ENCODE measurements at places on chromosomes 11 and 22.

DNA sequence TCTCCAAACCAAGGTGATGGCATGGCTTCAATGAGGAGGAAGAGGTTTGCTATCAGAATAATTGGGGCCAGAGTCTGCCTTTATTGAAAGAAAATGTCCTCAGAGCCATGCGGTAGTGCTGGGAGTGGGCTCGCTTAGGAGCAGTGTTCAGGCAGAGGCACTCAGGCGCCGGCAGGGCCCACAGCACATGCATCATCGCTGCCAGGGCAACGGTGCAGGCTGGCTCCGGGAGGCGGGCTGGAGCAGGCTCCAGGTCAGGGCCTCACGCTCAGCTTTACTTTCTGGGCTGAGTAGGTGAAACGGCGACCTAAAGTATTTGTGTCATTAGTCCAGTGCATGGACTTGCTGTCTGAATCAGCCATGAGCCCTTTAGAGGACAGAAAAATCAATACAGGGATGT is 169.9 kb upstream of the CCDC90B start:
- no peak for DNase-seq

- DNase-seq: no peak
Measured at GRCh38 chr22:45284705-45285262, at the start of gene UPK3A. UPK3A (plus strand) TSS chr22:45284949; CDS start chr22:45285014, 65 bp downstream.

GRCh38 chr22:39428597-39429071 is 28.2 kb upstream of the MGAT3 start:
- DNase-seq: no peak

DNA sequence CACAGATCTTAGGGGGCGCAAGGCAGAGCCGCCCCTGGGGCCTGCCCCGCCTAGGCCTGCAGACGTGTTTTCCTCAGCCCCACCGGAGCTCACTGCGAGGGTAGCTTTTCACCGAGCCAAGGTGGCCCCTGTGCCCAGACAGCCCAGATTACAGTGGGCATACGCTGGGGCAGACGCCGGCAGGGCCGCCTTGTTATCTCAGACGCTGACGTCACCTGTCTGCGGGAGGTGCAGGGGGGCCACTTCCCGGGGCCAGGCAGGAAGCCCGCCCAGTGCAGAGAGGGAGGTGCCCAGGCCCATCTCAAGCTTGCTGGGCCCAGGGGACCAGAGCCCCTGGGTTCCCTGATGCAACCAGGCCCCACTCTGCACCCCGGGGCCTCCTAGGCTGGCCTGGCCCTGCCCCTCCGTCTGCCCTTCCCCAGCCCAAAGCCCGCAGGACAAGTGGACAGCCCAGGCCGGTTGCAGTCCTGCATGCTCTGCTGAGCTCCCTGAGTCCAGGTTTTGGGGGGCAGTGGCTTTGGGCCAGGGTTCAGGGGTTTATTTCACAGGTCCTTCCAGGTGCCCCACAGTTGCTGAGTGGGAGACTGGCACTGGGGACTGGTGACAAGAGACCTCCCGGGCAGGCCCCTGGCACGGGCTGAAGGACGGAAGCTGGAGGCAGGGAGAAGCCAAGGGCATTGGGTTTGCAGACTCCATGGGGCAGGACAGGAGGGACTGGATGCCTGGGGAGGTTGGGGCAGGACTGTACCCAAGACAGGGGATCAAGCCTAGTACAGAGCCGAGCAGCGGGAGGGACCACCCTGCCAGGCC is 38.6 kb downstream of the IGF2 start:
- no peak for DNase-seq

- DNase-seq: no peak
Measured at GRCh38 chr11:72718101-72718501, 34.1 kb downstream of the ARAP1 start.

- DNase-seq: no peak
Measured at GRCh38 chr22:43375951-43376455, 32.8 kb upstream of the SCUBE1 start.

- DNase-seq: no peak
Measured at GRCh38 chr11:106706355-106706754, 311.9 kb downstream of the GUCY1A2 start.

GRCh38 chr22:35611891-35612576 is 5.1 kb downstream of the MB start:
- DNase-seq: peak; percentile 38

- DNase-seq: peak; percentile 14
Measured at GRCh38 chr11:84800755-84801346, 826.3 kb downstream of the DLG2 start.

- DNase-seq: no peak
Measured at GRCh38 chr22:38239101-38239761, 33.6 kb downstream of the TMEM184B start.

- DNase-seq: no peak
Measured at GRCh38 chr11:122778148-122778547, 60.2 kb upstream of the CRTAM start.

- DNase-seq: peak; percentile 28
Measured at GRCh38 chr11:94597896-94598295, 30.7 kb downstream of the PIWIL4 start.

- DNase-seq: no peak
Measured at GRCh38 chr11:47005441-47005840, 68.9 kb downstream of the CSTPP1 start.

- no peak for DNase-seq
Measured at GRCh38 chr11:126823274-126823673, 177.3 kb downstream of the KIRREL3 start.

DNA sequence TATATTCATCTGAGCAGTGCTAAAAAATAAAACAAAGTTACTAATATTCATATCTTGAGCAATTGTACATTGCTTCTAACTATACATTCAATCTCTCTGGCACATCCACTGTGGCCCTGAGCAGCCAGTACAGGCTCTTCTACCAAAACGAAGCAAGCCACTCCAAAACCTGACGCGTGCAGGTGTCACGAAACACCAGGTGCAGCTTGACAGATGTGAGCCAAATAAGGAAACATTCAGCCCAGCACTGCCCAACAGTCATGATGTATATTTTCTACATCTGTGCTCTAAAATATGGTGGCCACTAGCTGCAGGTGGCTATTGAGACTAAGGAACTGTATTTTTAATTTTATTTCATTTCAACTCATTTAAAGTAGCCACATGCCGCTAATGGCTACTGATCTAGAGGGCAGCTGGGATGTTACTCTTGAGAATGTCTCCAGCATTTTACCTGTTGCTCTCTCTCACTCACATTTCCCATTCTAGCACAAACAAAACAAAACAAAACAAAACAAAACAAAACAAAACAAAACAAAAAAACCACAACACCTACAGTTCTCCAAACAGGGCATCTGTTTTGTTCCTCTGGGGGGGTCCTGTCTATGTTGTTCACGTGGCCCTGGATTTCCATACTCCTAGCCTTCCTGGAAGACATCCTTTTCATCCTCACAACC is 77.7 kb downstream of the LARGE1 start:
- DNase-seq: no peak

GRCh38 chr11:32100495-32100894 is 9.6 kb downstream of the RCN1 start:
- no peak for DNase-seq

GRCh38 chr22:38727530-38728451 is 22.0 kb downstream of the GTPBP1 start:
- DNase-seq: no peak

GRCh38 chr11:27420217-27420616 is 52.4 kb downstream of the LGR4 start:
- no peak for DNase-seq

DNA sequence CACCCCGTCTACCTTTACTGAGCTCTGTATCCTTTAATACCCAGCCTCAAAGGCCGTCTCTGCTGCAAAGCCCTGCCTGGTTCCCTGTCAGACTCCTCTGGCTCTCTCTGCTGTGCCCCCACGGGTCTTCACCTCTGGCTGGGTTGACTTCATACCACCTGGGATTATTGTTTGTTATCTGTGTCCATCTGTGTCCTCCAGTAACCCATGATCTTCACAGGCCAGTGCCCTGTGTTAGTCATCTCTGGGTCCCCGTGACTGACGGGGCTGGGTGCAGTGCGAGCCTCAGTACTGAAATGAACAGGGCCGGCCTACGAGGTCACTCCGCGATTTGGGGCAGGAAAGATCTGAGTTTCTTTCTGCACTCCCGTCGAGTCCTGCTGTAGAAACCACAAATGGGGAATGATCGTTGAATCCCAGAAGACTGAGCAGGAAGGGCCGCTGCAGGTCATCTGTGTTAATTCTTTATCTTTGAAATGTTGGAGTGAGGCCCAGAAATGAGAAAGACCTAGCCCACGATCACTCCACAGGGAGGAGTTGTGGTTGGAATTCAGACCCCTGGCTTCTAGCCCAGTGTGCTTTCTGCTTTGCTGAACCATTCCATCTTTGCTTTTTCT is 12.3 kb upstream of the TUB start:
- DNase-seq: no peak

- peak; percentile 97 for DNase-seq
Measured at GRCh38 chr11:71928737-71929443, at the start of gene RNF121. RNF121 (plus strand) TSS chr11:71929046; CDS start chr11:71929062, 16 bp downstream.

- no peak for DNase-seq
Measured at GRCh38 chr11:124791626-124792341, 8.4 kb downstream of the MSANTD2 start.

DNA sequence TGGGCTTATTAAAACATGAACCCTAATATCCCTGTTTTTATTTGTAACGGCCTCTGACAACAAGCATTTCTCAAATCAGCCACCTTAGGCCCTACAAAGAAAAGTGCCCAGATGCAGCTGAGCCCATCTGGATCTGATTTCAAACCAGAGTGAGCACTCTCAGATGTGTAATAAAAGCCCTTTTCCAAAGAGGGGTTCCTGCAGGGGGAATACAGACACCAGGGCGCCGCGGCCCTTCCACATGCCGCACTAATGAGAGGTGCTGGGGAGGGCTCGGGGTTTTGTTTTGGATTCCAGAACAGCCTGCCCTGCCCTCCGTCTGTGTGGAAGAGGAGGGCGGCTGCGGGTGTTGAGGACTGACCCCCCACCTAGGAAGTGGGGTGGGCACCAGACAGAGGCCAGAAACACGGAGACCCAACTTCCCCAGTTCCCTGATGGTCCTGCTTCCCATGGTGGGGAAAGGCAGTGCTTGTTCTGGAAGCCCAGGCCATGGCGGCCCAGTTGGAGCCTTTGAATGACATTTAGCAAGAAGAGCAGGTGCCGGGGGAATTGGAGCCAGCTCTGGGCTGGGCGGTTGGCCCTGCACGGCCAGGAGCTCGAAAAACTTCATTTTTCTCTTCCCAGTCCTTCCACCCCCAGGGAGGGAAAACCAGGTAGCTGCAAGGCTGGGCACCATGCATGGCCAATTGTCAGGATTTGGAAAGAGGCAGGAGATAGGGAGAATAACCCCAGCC is 63.7 kb downstream of the MACROD1 start:
- no peak for DNase-seq

DNA sequence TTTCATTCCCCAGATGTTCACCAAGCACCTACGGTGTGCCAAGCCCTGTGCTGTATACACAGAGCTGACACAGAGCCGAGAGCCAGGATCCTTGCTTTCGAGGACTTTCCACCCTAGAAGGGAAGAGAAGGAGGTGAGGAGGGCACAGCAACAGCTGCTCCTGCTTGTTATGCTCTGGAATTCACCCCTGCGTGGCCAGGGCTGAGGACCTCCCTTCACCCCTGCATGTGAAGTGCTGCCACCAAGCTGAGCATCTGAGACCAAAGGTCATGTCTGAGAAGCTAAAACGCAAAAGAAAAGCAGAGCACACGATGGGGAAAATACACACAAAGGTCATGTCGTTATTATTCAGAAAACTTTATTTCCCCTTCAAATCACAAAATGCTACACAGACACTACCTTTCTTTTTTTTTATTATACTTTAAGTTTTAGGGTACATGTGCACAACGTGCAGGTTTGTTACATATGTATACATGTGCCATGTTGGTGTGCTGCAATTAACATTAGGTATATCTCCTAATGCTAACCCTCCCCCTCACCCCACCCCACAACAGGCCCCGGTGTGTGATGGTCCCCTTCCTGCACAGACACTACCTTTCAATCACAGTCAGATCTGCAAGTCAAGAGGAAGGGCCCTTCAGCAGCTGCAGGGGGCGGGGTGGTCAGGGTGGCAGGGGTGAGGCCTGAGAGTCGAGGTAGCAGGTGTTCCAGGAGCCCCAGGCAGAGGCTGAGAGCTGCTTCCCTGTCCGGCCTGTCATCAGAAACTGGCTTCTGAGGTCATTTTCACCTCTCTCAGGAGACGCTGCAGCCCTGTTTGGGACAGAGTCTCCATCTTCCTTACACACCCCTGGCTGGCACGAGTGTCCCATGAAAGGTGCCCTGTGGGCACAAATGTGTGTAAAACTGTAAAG is 40.1 kb upstream of the PRR5 start:
- DNase-seq: no peak

- DNase-seq: no peak
Measured at GRCh38 chr22:25602916-25603315, 38.4 kb downstream of the GRK3 start.

- DNase-seq: no peak
Measured at GRCh38 chr11:135074397-135074998, 662.5 kb upstream of the B3GAT1 start.

DNA sequence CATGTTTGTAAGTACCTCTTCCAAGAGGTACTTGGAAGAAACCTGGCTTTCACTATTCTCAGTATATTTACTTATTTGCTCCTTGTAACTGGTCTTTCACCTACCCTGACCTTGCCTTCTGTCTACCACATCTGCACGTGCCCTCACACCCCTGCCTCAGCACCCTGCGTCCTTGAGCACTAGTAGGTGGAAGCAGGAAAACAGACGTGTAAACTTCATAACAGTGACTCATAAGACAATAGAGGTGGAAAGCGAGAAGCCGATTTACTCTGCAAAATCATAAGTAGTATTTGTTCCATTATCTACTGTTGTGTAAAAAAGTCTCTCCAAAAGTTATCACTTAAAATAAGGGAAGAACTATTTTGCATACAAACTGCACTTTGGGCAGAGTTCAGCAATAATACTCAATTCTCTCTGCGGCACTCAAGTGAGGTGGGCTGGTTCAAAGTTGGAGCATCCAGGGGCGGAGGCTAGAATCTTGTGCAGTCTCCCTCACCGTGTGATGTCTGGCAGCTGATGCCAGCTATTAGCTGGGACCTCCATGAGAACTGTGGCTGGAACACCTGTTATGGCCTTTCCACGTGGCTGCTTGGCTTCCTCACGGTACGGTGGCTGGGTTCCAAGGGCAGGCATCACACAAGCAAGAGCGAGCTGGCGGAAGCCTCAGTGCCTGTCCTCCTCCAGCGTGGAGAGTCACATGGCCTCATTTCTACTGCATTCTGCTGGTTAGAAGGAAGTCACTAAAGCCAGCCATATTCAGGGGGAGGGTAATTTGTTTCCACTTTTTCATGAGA is 30.4 kb downstream of the PACS1 start:
- peak; percentile 73 for DNase-seq

- no peak for DNase-seq
Measured at GRCh38 chr22:49462795-49463194, 364.9 kb downstream of the BRD1 start.
